Right atrium auricular region (tissue), 2 donors: ENCODE measurements at places on chromosomes 6 and 20. TPM values are rescaled to one million over a fixed set of nuclear protein-coding genes. Genes with fewer than 3 reads are reported as not detected.

DNA sequence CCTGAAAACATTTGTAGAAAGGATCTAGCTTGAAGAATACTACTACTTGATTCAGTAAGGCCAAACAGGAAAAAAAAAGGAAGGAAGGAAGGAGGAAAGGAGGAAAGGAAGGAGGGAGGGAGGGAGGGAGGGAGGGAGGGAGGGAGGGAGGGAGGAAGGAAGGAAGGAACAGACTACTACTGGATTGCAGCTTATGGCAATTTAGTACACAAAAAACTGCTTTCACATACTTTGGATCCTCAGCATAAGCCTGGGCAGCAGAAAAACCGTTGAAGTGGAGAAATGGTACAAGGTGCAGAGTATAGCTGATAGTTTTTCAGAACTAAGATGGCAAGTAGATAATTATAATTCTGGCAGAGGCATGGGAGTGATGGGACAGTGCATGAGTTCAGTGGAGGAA lies 201.6 kb downstream of the BTBD9 start:
- no peak for DNase-seq

GRCh38 chr20:52340036-52340634 lies 148.6 kb upstream of the ZFP64 start:
- DNase-seq = no peak

DNA sequence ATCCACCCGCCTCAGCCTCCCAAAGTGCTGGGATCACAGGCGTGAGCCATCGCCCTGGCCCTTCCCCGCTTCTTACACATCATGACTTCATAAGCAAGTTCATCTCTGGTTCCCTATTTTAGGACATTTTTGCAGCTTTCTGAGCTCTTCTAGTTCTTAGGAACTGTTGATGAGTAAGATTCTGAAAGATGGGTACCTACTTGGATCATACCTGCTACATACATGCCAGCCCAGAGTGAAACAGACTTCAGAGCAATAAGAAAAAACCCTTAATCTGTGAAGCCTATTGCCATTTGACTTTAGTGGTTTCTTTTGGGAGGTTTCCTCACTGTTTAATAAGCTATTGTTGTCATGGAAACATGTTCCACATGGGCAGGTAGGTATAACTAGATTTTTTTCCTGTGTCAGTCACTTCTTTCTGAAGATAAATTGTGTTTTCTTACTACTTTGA lies 27.9 kb upstream of the TMEM217 start:
- no peak for DNase-seq

GRCh38 chr20:60254901-60255411 lies 296.7 kb downstream of the CDH26 start:
- DNase-seq = peak; percentile 50

DNA sequence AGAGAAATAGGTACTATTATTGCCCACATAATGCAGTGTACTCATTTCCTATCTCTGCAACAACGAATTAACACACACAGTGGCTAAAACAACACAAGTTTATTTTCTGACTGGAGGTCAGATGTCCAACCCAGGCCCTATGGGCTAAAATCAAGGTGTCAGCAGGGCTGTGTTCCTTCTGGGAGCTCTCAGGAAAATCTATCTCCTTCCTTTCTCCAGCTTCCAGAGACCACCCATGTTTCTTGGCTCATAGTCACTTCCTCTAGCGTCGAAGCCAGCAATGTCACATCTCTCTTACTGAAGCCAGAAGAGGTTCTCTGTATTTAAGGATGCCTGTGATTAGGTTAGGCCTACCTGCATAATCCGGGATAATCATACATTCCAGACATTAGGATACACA lies 60.9 kb upstream of the TOP1 start:
- no peak for DNase-seq

GRCh38 chr6:88815491-88815890 lies 147.9 kb downstream of the RNGTT start:
- DNase-seq = no peak

DNA sequence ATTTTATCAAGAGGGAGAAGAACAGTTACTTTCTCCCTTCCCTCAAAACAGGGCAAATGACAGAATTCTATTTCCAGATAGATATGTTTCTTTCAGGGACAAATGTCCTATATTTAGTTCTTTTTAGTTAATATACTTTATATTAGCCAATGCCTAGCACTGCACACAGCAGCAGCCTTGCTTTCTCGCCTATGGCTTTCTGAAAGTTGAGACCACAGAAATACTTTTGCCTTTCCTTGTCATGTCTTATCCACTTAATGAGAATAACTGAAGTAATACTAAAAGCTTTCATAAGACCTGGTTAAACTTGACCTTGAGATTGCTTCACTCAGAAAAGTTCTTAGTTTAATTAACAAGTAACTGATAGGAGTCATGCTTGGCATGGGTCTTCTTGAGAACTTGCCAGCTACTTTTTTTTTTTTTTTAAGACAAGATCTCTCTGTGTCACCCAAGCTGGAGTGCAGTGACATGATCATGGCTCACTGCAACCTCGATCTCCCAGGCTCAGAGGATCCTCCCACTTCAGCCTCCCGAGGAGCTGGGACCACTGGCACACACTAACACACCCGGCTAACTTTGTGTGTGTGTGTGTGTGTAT lies 159.3 kb downstream of the CDKAL1 start:
- DNase-seq = no peak

- no peak for DNase-seq
Measured at GRCh38 chr6:151388236-151388635, 3.1 kb downstream of the ZBTB2 start.

CALHM6 gene
- 3.1 TPM for total RNA-seq

KCNK16 gene
- not detected for total RNA-seq
